ENCODE measurements at places on chromosomes 11 and 22.

- DNase-seq, result no peak
Observed at GRCh38 chr11:126265811-126266210, 2.9 kb downstream of the SRPRA start.

GRCh38 chr11:17206463-17206862 is 1.3 kb downstream of the PIK3C2A start:
- no peak for DNase-seq

- no peak for DNase-seq
Observed at GRCh38 chr22:50696251-50696798, 23.7 kb downstream of the SHANK3 start.

DNA sequence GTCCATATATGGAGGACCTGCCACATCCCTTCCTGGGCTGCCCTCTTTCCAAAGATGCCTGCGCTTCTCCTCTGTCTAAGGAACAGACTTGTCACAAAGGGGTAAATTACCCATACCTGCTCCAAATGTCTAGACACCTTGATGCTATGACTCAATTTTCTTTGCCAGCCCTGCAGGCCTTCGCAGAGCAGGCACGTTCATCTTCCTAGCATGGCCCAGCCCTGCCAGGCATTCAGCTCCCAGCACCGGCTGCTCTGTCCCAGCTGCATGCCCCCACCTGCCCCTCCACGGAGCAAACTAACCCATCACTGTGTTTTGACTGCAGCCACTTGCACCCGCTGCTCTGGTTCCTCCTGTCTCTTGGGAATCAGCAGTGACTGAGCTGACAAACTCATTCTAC is 526.1 kb downstream of the MIAT start:
- DNase-seq, result no peak

- no peak for DNase-seq
Observed at GRCh38 chr22:45738206-45738605, 66.6 kb downstream of the ATXN10 start.

GRCh38 chr22:37457093-37457893 is 28.9 kb downstream of the MFNG start:
- peak; percentile 42 for DNase-seq

DNA sequence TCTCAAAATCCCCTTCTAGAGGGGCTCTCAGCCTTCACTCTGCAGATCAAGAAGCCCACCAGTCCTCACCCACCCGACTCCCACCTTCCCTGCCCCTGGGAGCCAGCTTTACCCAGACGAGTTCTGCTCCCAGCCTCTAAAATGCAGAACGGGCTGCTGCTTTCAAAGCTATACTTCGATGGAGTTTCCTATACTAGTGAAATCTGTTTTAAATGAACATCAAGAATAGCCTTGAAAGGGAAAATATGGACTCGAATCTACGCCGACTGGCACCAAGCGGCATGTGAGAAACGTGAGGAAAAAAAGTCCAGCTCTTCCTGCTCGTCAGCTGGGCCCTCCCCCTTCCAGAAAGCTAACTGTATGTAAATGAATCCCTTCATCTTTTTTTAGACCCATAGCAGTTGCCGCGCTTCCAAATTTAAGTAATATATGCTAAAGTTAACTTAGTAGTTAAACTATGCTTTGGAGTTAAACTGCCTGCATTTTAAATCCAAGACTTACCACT is 211.7 kb downstream of the NTM start:
- DNase-seq, result no peak

DNA sequence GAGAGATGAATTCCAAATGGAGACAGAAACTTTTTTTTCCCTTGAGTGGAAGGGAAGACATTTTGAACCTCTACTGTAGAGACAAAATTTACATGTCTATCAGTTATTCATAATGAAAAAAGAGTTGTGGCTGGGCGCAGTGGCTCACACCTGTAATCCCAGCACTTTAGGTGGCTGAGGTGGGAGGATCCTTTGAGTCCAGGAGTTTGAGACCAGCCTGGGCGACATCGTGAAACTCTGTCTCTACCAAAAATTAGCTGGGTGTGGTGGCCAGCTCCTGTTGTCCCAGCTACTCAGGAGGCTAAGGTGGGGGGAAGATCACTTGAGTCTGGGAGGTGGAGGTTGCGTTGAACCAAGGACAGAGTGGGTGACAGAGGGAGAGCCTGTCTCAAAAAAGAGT is 4.1 kb downstream of the EED start:
- no peak for DNase-seq

- DNase-seq, result no peak
Observed at GRCh38 chr11:70567680-70568034, 169.3 kb downstream of the CTTN start.

DNA sequence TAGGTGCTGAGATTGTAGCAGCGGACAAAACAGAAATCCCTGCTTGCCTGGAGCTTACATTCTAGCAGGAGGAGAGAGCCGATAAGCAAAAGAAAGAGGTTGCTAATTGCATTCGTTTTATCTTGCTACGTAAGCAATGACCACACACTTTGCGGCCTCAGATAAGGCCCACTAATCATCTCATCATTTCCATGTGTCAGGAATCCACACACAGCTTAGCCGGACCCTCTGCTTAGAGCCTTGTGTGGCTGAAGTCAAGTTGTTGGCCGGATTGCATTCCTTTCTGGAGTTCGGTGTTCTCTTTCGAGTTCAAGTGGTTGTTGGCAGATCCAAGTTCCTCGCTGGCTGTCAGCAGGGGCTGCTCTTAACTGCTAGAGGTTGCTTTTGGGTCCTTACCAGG is 101.6 kb downstream of the CHST1 start:
- peak; percentile 29 for DNase-seq

GRCh38 chr11:32440916-32441315 is 5.6 kb upstream of the WT1 start:
- DNase-seq, result no peak

DNA sequence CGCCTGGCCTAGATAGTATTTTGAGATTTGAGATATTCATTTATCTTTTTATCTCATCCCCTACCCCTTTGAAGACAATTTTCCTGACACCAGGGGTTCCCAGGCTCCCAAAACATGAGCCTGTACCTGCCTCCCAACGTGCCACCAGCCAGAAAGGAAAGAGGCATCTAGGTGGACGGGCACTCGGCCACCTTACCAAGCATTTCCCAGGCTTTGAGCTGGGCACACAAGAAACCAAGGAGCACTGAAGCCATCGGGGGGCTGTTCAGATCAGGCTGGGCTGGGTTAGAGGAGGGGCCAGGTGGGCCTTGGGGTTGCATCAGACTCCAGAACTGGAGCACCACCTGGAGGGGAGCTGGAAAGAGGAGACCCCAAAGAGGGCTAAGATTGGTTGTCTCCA is 28.5 kb upstream of the BAIAP2L2 start:
- no peak for DNase-seq

DNA sequence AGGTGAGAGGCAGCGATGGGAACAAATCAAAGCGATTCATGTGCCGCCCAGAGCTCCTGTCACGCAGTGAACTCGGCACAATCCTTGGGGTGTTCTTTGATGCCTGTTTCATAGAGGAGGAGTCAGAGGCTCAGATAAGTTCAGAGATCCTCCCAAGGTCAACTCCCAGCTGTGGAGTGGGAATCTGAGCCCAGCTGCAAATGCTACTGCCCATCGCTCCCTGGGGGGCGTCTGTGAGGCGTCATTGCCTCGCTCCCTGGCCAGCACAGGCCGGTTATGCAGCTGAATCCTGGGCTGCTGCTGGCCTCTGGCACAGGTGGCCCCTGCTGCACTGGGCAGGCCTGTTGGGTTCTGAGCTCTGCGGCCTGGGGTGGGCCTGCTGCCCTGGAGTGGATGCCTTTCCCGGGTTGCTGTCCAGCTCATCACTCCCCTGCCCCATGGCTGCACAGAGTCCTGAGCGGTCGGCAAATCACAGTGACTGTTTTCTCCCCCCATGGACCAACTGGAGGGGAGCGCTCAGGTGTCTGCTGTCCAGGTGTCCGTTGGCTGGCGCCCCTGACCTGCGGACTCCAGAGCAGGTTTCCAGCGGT is 36.3 kb upstream of the SHISAL1 start:
- DNase-seq, result peak; percentile 46

- DNase-seq, result no peak
Observed at GRCh38 chr22:47813661-47814060, 1051.2 kb downstream of the TBC1D22A start.

GRCh38 chr22:37734964-37735451 is 38.2 kb downstream of the TRIOBP start:
- DNase-seq, result no peak

- DNase-seq, result no peak
Observed at GRCh38 chr11:118078911-118079411, 2.1 kb downstream of the TMPRSS4 start.

GRCh38 chr11:108871867-108872266 is 207.0 kb downstream of the DDX10 start:
- no peak for DNase-seq

DNA sequence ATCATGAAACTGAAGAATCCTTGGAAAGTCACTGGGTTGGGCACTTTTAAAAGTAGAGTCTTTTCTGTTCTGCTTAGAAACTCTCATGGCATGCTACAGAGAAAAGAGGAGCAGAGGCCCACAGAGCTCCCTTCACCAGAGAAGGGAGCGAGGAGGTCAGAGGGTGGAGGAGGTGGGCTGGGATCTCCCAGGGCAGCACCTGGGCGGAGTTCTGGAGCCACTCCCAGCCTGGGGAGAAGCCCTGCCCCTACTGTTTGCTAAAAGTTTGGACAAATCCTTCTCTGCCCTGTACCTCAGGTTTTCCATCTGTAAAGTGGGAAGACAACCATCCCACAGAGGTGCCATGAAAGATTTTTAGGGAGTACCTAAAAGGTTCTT is 299.1 kb downstream of the KIRREL3 start:
- DNase-seq, result no peak

DNA sequence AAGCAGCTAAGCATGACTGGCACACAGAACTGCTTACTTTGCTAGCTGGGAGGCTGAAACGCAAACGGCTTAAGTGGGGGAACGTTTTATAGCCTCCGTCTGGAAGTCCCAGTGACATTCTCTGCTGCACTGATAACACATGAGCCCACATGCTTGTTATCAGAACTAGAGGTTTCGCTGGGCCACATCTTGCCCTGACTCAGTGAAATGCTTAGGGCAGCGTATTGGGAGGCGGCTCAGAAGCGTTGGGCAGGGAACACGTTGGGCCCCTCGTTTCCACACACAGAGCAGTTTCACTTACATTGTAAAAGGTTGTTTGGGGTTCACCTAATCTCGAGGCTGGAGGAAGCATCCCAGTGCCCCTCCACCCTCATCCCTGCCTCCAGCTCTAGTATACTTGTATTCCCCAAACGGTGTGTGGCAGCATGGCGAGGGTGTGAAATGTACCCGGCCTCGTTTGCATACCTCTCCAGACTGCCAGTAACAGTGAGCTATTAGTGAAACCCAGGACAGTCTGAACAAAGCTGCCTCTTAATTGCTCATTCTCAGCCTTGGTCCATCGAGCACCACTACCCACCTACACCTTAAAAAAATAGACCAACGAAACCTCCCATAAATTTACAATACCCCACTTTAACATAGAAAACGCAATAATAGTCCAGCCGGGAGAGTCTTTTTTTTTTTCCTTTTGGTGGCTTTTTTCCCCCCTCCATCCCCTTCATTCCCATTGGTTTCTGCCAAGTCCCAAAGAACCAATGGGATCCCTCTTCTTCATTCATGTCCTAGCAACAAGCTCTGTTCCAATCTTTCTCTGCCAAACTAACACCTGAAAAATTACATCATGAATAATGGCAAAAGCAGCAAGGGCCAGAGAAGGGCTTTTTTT is 218.8 kb upstream of the SORL1-AS1 start:
- peak; percentile 98 for DNase-seq

GRCh38 chr22:38129021-38129420 is 18.5 kb upstream of the BAIAP2L2 start:
- DNase-seq, result no peak

GRCh38 chr11:57320719-57321387 is 3.9 kb downstream of the TNKS1BP1 start:
- DNase-seq, result no peak

GRCh38 chr11:70072461-70072860 is 5.7 kb upstream of the ANO1 start:
- no peak for DNase-seq

GRCh38 chr11:2655016-2655719 is 44.6 kb downstream of the KCNQ1OT1 start:
- no peak for DNase-seq

DNA sequence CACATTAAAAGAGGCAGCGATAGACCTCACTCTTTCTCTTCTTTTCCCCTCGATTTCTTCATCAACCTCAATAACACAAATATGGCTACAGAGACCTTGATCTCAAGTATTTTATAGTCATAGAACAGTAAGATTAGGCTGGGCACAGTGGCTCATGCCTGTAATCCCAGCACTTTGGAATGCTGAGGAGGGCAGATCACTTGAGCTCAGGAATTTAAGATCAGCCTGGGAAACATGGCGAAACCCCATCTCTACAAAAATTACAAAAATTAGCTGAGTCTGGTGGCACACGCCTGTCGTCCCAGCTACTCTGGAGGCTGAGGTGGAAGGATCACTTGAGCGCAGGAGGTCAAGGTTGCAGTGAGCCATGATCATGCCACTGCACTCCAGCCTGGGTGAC is 14.6 kb downstream of the SLN start:
- DNase-seq, result no peak

DNA sequence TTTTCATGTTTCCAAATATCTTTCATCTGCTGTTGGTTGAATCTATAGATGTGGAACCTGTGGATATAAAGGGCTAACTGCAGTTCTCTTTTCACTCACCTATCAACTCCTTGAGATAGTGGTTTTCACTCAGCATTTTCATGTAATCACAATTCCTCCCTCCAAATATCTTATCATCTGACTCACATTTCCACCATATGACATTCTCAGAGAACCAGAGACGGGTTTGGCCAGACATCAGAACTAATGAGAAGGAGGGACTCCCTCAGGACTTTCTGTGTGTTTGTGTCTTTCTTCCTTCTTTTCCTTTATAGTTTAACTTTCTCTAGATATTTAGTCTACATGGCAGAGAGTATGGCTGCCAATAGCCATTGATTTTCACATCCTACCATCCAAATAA is 134.8 kb upstream of the DDI1 start:
- DNase-seq, result no peak

GRCh38 chr11:35814720-35815305 is 129.0 kb upstream of the LDLRAD3 start:
- DNase-seq, result peak; percentile 70

GRCh38 chr22:36577019-36577418 is 48.1 kb upstream of the EIF3D start:
- no peak for DNase-seq

GRCh38 chr11:128664317-128664716 is 29.6 kb upstream of the FLI1 start:
- no peak for DNase-seq

DNA sequence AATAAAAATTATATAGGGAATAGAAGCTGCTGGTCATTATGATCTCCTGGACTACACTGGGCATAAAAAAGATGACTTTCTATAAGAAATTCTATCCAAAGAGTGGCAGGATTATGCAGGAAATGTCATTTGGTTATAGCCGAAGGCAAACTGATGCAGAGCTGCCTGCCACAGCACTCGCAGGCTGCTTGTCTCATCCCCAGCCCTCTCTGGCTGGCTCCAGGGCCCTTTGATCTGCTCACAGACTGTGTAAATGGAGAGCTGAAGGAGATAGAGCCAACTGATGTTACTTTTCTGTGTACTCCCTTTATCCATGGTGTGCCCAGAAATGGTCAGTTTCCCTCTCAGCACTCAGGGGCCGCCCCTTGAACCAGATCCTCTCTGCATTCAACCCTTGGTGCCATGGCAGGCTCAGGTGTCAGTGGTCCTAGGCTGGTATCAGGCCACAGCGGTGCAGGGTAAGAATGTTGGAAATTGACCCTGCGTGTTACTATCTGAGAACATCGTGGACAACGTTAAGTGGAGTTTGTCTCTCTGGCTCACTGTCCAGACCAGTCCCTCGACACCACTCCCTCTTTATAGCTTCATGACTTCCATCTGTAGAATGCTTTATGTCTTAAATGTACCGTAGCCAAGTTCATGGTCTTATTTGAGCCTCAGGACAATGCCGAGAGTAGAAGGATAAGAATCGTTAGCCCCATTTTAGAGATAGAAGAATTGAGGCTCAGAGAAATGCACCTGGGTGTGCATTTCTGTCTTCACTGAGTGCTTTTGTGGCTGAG is 27.8 kb downstream of the TEAD1 start:
- peak; percentile 51 for DNase-seq

Measured in muscle of leg (tissue), 16 donors.